ENCODE measurements at places on chromosomes 4 and X.

- DNase-seq, result no peak
These were observed 35.5 kb upstream of the GLRB start for GRCh38 chr4:157040405-157040804.

GRCh38 chrX:40105835-40106675, 8.3 kb upstream of the BCOR start:
- DNase-seq, result peak; percentile 80

- DNase-seq, result no peak
These were observed 174.9 kb upstream of the PCDH18 start for GRCh38 chr4:137707102-137707620.

DNA sequence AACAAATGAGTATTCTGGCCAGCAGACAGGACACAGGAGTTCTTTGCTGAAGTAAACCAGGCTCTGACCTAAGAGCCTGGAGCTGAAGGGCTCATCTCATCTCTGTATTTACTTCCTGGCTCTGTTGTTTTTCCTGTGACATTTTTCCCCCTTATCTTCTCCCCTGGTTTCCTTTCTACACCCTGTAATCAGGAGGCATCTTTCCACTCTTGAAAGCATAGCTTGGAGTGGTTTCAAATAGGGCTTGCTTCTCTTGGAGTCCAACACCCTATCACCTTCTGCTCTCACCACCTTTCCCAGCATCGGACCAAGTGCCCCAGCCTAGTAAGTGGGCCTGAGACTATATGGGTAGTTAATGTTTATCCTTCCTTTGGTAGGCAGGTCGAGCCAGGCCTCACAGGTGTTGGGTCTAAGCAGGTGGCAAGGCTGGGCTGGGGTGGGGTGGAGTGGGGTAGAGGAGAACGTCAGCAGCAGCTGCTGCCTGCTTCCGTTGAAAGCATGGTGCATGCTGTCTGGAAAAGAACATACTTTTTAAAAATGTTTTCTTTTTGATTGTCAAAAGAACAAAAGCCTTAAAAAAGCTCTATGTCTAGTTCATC, 1.2 kb downstream of the DRP2 start:
- no peak for DNase-seq

- DNase-seq, result no peak
These were observed 24.5 kb downstream of the GPM6A start for GRCh38 chr4:175787546-175787945.

GRCh38 chrX:72368796-72369195, 63.1 kb upstream of the CITED1 start:
- no peak for DNase-seq

- DNase-seq, result no peak
These were observed 190.4 kb downstream of the UNC5C start for GRCh38 chr4:95358421-95358820.

DNA sequence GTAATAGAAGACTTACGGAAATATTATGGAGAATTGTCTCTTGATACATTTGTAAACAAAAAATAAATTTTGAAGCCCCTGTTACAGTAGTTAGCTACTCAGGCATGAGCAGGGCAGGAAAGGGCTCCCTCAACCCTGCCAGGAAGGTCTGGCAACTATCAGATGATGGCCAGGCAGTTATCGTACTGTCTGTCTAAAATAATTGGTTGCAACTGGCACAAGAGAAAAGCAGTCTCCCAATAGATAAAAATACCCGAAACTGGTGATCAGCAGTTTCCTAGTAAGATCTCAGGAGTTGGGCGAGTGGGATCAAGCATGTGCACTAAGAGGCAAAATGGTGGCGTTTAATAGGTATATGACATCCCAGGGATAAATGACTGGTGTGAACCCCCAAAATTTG, 1336.3 kb downstream of the C4orf33 start:
- no peak for DNase-seq

DNA sequence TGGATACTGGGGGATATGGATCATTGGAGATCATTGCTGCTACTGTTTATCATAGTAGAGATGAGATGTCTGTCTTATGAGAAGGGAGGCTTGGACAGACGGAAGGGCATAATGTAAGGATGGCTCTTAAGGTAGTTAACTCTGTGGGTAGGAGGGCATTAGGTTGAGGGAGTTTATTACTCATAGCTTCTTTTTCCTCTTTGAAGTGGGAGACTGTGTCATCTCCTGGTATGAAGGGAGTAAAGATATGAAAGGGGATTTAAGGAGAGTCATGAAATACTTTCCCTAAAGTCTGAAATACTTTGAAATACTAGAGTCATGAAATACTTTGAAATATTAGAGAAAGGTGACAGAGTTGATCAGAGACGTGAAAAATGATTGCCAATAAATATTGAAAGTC, 255.5 kb upstream of the PITX2 start:
- no peak for DNase-seq
